ENCODE measurements at places on chromosomes 3 and 15. TPM values are rescaled to one million over a fixed set of nuclear protein-coding genes. Genes with fewer than 3 reads are reported as not detected.

The DUOXA1 gene
- not detected for total RNA-seq

The GPR176 gene
- 60.0 TPM for total RNA-seq

The DZIP1L gene
- 14.4 TPM for total RNA-seq

The ANKUB1 gene
- total RNA-seq, result not detected

The CHRM5 gene
- 0.02 TPM for total RNA-seq

The CCNB2 gene
- total RNA-seq, result 118 TPM

The VEPH1 gene
- 25.0 TPM for total RNA-seq

The MEGF11 gene
- total RNA-seq, result 0.02 TPM

The LMAN1L gene
- total RNA-seq, result not detected

The LYZL4 gene
- total RNA-seq, result not detected

The PTX3 gene
- total RNA-seq, result 151 TPM

The HGD gene
- not detected for total RNA-seq
